Motor neuron (in vitro differentiated cells): ENCODE measurements at places on chromosomes 6 and 20.

DNA sequence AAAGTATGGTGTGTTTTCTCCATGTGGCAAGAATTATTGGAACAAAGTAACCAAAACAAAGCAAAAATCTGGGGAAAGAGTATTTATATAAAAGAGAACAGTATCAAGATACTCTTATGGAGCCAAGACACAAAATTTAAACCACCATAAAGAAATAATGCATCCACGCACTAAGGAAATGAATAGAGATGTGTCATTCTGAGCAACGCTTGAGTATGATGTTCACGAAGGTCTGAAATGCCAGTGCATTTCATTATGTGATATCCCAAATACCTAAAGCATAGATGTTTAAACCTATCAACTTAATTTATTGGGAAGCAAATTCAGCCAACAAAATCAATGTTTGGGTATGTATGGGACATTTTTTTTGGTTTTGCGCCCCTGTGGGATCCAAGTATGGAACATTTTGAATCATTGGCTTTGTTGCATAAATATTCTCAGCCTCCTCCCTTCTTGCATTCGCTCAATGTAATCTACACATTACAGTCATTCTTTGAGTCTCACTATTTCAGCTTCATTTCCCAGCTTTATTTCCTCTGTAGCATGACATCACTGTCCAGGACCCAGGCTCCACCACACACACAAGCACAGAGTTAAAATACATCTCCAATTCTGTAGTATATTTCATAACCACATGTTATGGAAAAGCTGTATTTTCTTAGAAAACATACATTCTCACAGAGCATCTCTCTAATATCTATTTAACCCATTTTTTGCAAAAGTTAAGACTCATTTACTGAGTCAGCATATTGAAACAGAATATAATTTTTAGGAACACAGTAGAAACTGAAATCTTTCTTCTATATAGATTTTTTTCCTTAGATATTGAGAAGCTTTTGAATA is 11.6 kb upstream of the MOXD1 start:
- ATAC-seq = no peak

- no peak for ATAC-seq
These were observed 39.4 kb upstream of the SPDEF start for GRCh38 chr6:34595332-34596184.

DNA sequence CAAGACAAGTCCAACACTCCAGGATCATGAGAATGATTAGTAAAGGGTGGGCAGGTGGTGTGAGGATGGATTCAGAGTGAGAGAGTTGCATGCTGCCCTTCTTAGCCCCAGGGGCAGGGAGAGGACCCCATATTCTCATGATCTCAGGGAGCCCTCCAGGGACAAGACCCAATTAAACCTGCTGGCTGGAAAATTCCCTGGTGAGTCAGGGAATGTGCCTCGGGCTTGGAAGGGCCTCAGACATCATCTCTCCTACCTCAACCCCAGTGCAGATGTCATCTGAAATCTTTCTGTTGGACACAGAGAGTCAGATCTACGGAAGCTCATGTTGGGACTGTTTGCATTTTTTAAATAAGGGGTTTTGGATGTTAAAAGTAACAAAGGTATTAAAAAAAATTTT is 9.2 kb upstream of the SIRPD start:
- ATAC-seq = no peak

GRCh38 chr6:128039543-128039942 is 138.7 kb upstream of the THEMIS start:
- ATAC-seq = peak; percentile 37

- no peak for ATAC-seq
These were observed 81.8 kb downstream of the SGK1 start for GRCh38 chr6:134235937-134236751.

DNA sequence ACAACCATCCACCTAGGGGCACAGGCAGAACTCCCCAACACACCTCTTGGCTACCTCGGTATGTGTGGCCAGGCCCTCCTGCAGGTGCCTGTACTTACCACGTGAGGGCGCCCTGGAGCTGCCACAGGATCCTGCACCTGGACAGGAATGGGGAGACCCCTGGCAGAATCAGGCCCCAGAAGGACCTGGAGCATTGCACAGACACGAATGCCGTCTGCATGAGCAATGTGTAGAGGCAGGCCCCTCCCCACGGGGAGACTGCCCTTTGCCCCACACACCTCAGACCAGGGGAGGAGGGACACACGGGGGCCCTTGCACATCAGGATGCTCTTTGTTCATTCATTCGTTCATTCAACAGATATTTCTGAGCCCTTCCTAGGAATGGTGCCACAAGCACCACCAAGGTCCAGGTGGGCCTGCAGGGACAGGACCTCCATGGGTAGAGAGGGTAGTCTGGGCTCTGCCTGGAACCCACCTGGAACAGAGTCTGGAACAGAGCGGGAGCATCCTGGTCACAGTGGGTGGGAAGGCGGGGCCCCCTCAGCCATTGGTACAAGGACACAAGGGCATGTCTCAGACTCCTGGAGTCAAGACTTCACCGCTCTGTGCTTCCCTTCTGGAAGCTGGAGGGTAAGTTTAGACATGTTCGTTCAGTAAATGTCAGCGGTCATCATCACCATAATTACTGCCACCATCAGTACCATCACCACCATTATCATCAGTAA is 32.3 kb downstream of the YTHDF1 start:
- ATAC-seq = peak; percentile 16

- ATAC-seq = no peak
These were observed 83.3 kb downstream of the DCDC2 start for GRCh38 chr6:24274441-24275083.

- no peak for ATAC-seq
These were observed 12.0 kb downstream of the ZFP64 start for GRCh38 chr20:52179331-52180179.
